Anterior cingulate cortex (tissue), 58 donors: ENCODE measurements at places on chromosomes 11 and 22.

GRCh38 chr11:8867035-8867434, 44.0 kb upstream of the AKIP1 start:
- DNase-seq, result no peak

DNA sequence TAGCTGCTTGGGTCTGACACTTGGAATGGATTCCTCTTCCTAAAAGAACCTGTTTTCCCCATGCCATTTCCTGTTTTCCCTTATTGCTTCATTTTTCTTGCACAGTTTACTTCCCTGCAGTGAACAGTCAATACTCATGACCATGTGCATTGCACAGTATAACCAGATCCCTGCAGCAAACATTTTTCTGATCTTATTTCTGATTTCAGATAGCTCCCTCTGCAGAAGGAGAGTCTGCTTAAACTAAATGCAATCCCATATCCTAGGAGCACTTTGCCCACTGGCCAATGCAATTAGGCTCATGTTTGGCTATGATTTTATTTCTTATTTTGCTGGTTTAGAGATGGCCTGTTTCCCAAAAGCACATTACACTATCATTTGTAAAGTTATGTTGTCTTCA, 96.7 kb upstream of the CD44 start:
- DNase-seq, result no peak

- DNase-seq, result no peak
These were observed 55.2 kb upstream of the WNT7B start for GRCh38 chr22:46031965-46032851.

GRCh38 chr11:46948378-46949131, 12.0 kb downstream of the CSTPP1 start:
- no peak for DNase-seq

- no peak for DNase-seq
These were observed 31.7 kb downstream of the LINC01488 start for GRCh38 chr11:69513196-69513595.

GRCh38 chr11:126145954-126146353, 65.5 kb downstream of the RPUSD4 start:
- no peak for DNase-seq

- no peak for DNase-seq
These were observed 71.0 kb downstream of the CYP2R1 start for GRCh38 chr11:14821031-14821430.

GRCh38 chr11:119109843-119110242, 2.7 kb downstream of the C2CD2L start:
- no peak for DNase-seq

GRCh38 chr11:4714300-4714699, 9.7 kb downstream of the MMP26 start:
- no peak for DNase-seq

GRCh38 chr11:130208241-130209127, 48.9 kb downstream of the ST14 start:
- DNase-seq, result no peak
